ACHN (cell line): ENCODE measurements at places on chromosomes 12 and 14.

- DNase-seq: peak; percentile 43
Observed at GRCh38 chr14:67335781-67336180, 23.8 kb downstream of the ATP6V1D start.

GRCh38 chr12:18361433-18361832 lies 100.1 kb downstream of the PIK3C2G start:
- no peak for DNase-seq

- peak; percentile 93 for DNase-seq
Observed at GRCh38 chr12:108643941-108644810, 10.5 kb upstream of the SELPLG start.

DNA sequence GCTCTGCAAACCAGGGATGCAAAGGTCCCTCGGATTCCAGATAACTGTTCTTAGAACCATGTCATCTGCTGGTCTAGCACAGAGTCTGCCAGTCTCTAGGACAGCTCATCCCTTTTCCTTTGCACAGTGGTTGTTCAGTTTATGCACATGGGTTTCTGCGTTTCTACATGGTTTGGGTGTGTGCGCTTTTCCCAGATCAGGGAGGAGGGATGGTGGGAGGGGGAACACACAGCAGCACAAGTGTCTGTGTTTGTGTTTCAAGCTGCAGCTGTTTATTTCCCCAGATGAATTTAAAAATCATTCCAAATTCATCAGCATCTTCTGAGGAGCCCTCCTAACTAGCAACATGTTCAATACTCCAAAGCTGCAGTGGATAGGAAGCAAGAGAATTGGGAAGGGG lies 45.4 kb downstream of the ANO2 start:
- no peak for DNase-seq

- no peak for DNase-seq
Observed at GRCh38 chr12:49671031-49671765, 36.0 kb downstream of the FMNL3 start.

GRCh38 chr14:90535556-90536090 lies 138.8 kb downstream of the CALM1 start:
- no peak for DNase-seq

GRCh38 chr14:73973497-73973896 lies 23.4 kb downstream of the COQ6 start:
- DNase-seq: no peak

- no peak for DNase-seq
Observed at GRCh38 chr12:52024845-52025230, 18.1 kb downstream of the TAMALIN start.

DNA sequence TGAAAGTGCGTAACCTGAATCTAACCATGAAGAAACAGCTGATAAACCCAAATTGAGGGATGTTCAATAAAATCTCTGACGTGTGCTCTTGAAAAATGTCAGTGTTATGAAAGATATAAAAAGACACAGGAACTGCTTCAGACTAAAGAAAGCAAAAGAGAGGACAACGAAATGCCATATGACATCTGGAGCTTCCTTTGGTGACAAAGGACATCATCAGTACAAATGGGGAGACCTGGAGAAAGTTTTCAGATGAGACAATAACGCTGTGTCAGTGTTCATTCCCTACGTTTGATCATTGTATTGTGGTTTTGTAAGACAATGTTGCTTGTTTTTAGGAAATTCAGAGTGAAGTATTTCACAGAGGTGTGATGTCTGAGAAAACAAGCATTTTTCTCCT lies 125.9 kb upstream of the MAP1LC3B2 start:
- no peak for DNase-seq
